MCF 10A (cell line): ENCODE measurements at places on chromosomes 12 and 14. TPM values are rescaled to one million over a fixed set of nuclear protein-coding genes. Genes with fewer than 3 reads are reported as not detected.

DNA sequence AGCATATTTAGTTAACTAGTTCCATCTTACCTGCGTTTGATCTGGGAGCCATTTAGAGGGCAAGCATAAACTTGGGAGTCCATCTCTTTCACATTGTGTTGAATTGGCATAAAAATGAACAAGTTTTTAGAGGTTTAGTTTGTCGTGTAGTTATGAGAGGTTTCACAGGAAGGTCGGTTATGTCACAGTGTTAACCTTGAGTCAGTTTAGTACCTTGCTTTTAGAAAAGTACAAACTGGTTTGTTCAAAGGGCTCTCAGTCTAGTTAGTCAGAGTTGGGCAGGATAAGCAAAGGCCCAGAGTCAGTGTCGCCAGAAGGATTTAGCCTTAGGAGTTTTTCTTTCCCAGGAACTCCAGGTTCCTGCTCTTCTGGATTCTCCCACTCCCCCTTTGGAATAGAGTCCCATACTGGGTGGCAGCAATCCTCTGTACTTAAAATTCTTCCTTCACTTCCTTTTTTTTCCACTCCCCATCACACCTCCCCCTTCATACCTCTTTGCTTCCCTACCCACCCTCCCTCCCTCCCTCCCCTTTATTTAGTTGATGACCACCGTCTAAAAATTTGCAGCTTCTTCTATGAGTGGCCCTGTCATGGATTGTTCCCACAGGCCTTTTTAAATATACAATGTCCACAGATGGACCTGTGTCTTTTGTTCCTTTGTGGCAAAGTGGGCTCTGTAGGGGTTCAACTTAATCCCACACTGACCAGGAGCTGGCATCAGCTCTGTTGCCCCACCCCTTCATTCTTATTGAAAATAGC lies 12.1 kb downstream of the PCBP2 start:
- no peaks in the 10 kb centered on the region for H3K27me3 ChIP-seq
- H3K27ac ChIP-seq = no peak overlapping the region
- H3K4me3 ChIP-seq = no peak overlapping the region
- DNase-seq = no peak
- H3K36me3 ChIP-seq = peaks cover 100% of the 10 kb centered on the region

PLEKHD1 gene
- 0.05 TPM in 1 of 2 replicates, not detected in the other for total RNA-seq

DNA sequence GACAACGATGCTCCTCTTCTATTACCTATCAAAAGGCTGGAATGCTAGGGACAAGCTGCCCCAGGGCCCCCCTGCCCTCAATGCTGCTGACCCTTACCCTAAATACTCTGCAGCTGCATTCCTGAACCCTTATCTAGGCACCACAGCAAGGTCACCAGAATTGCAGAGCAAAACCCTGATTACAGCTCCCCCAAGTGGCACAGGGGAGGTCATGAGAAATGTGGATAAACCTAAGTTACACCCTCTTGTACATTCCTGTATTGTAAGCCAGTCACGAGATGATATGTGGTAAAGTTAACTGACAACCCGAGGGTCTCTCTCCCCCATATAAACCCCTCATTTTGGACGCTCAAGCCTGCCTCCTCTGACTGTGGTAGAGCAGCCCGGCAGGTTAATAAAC lies 411.8 kb upstream of the STXBP6 start:
- no peaks in the 10 kb centered on the region for H3K27me3 ChIP-seq
- no peak for DNase-seq
- H3K36me3 ChIP-seq = no peaks in the 10 kb centered on the region
- no peak overlapping the region for H3K27ac ChIP-seq

DNA sequence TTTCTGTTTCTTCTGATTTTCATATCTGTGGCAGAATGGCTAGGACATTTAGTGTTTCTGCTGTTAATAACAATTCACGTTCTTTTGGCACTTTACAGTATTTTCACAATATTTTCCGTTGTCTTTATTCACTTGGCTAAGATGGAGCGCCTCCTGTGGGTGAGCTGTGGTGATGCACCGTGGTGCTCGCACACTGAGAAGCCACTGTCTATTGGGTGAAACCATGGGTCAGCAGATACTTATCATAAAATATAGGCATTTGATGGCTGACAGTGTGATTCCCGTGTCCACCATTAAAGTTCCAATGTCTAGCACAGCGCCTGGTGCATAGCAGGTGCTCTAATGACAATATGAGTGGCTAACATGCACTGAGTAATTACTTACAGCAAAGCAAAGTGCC lies 141.8 kb downstream of the VRK1 start:
- H3K36me3 ChIP-seq = no peaks in the 10 kb centered on the region
- no peaks in the 10 kb centered on the region for H3K4me1 ChIP-seq
- H3K27me3 ChIP-seq = no peaks in the 10 kb centered on the region
- no peak overlapping the region for H3K27ac ChIP-seq

DNA sequence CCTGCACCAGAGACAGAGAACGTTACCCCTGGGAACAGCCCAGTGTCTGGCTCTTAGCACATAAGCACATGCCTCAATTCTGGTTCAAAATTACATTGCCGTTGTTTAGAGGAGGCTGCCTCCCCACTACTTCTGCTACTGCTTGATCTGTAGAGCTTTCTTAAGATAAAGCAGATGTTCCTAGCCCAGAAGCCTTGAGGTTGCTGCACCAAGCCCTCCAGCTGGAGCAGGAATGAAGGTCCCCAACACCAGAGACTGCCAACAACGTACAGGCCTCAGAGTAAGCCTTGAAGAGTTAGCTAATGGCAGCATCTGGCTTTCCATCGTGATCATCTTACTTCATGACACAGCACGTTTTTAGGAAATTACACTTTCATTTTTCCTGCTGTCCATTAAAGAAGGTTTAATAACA lies 34.7 kb upstream of the AMIGO2 start:
- no peak for DNase-seq
- no peak overlapping the region for H3K27ac ChIP-seq
- H3K36me3 ChIP-seq = peaks cover 4% of the 10 kb centered on the region
- H3K4me1 ChIP-seq = peaks cover 5% of the 10 kb centered on the region
- no peak overlapping the region for H3K4me3 ChIP-seq
- H3K27me3 ChIP-seq = no peaks in the 10 kb centered on the region

- no peak for DNase-seq
- no peak overlapping the region for H3K27ac ChIP-seq
- H3K27me3 ChIP-seq = no peaks in the 10 kb centered on the region
These were observed 62.2 kb upstream of the WSCD2 start for GRCh38 chr12:108066583-108067577.

EPYC gene
- not detected in 2 replicates for total RNA-seq

DNA sequence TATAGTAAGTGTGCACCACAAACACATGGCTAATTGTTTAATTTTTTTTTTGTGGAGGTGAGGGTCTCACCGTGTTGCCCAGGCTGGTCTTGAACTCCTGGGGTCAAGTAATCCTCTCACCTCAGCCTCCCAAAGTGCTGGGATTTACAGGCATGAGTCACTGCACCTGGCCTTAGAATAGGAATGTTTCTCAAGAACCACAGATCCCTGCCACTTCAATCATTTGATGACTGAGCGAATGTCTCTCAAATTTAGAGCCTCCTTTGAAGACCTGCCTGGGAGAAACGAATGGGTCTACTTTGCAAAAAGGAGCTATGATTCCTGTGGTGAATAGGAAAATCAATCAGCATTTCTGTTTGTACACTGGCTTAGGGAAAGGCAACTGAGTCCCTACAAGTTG lies 33.5 kb upstream of the CHST11 start:
- H3K27me3 ChIP-seq = no peaks in the 10 kb centered on the region
- no peaks in the 10 kb centered on the region for H3K36me3 ChIP-seq
- peaks cover 5% of the 10 kb centered on the region for H3K4me1 ChIP-seq
- no peak overlapping the region for H3K27ac ChIP-seq

BCL2L2 gene
- total RNA-seq = 41.2 and 42.5 TPM in 2 replicates

DNA sequence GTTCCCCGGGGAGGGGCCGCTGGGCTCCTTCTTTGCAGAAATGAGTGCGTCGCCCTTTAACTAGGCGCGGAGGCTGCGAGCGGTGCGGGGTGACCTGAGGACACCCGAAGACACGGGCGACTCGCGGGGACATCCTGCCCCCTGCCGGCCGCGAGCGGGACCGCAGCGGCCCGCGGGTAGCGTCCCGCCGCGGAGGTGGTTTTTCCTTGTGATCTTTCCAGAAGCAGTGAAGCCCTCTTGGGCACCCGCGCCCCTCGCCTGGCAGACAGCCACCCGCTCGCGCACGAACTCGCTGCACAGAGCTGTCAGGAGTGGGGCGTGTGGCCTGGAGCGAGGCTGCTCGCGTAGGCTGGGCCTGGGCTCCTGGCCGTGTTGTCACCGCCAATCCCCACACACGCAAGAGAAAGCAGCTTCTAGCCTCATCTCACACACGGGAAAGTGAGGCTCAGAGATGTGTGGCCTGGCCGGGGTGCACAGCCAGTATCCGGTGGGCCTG lies 67.2 kb downstream of the DIO3 start:
- no peak overlapping the region for H3K4me3 ChIP-seq
- H3K27ac ChIP-seq = no peak overlapping the region
- peaks cover 39% of the 10 kb centered on the region for H3K27me3 ChIP-seq
- no peaks in the 10 kb centered on the region for H3K36me3 ChIP-seq

DNA sequence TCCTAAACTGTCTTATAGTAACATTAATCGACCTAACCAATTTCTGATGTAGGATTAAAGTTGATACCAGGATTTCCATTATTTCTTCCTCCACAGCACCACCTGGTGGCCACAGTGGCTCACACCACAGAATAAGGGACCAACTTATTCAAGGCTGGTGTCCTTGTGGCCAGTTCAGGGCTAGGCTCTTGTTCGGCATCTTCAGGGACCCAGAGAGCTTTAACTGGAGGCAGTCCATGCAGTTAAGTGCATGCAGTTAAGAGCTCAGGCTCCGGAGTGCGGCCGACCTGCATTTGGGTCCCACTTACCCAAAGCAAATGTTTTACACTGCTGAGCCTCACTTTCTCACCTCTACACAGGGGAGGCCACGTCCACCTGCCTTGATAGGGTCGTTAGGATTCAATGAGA lies 42.0 kb upstream of the GPR68 start:
- peak; percentile 83 for DNase-seq
- H3K4me3 ChIP-seq = no peak overlapping the region
- H3K36me3 ChIP-seq = peaks cover 37% of the 10 kb centered on the region
- no peak overlapping the region for H3K27ac ChIP-seq
- peaks cover 23% of the 10 kb centered on the region for H3K4me1 ChIP-seq

DNA sequence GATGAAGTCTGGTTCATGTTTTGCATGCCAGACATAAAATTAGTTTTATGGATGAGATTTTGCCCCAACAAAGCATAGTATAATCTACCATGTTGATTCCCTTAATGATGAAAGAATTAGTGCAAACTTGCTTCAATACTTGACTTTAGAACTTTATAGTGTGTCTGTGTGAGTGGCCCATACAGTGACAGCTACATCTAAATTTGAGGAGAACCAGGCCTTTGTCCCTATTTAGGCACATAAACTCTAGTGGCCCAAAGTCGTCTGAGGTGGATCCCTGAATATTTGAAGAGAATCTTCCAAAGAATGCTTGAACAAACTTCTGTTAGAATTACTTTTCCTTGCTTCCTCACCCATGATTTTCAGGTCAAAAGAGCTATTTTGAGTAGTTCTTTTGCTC lies 70.4 kb downstream of the POLR3B start:
- H3K27ac ChIP-seq = no peak overlapping the region
- no peak overlapping the region for H3K4me3 ChIP-seq
- H3K36me3 ChIP-seq = peaks cover 14% of the 10 kb centered on the region
- H3K27me3 ChIP-seq = no peaks in the 10 kb centered on the region
- H3K4me1 ChIP-seq = peaks cover 6% of the 10 kb centered on the region

CLEC9A gene
- not detected in 2 replicates for total RNA-seq

KRT78 gene
- not detected in 2 replicates for total RNA-seq

GRCh38 chr12:91657032-91657431 lies 474.4 kb upstream of the DCN start:
- H3K4me1 ChIP-seq = no peaks in the 10 kb centered on the region
- H3K4me3 ChIP-seq = no peak overlapping the region
- no peaks in the 10 kb centered on the region for H3K27me3 ChIP-seq
- H3K36me3 ChIP-seq = peaks cover 6% of the 10 kb centered on the region
- no peak overlapping the region for H3K27ac ChIP-seq

DNA sequence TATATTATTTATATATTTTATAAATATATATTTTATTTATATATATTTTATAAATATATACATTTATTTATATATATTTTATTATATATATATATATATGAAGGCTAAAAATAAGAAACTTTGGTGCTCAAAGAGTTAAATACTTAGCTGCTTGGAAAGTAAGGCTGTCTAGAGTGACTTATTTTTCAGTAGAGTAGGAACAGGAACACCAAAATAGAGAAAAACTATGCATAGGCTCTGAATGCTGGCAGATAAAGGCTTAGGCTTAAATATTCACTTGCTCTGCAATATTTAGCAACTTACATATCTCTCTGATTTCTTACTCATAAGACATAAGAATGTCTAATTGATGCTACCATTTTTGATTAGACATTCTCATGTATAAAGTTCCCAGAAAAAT lies 991.2 kb downstream of the VRK1 start:
- H3K27ac ChIP-seq = no peak overlapping the region
- H3K4me1 ChIP-seq = no peaks in the 10 kb centered on the region
- no peaks in the 10 kb centered on the region for H3K27me3 ChIP-seq
- H3K36me3 ChIP-seq = no peaks in the 10 kb centered on the region
- no peak for DNase-seq
